ENCODE measurements at places on chromosomes 12 and 14.

DNA sequence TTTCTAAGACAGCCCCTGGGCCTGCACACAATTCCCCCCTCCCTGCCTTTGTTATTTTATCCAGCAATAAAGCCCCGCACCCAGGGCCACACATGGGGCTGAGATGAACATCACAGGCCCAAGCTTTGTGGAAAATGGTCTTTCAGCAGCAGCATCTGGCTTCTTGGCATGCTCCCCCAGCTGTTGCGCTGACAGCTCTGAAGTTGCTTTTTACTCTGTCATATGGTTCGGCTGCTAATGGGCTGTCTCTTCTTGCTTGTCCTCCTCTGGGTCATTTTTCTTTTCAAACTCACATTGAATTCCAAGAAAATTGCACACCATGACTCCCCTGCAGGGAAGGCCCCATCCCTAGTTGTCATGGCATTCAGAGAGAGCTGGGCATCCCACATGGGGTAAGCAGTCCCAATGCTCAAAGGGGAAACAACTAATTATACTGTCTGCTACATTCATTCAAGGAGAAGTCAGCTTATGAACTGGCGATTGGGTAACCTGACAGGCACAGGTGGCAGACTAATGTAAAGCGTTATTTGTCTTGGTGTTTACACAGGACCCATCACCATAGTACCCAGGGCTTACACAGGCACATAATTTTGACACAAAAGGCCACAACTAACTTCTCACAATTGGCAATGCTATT is 74.0 kb upstream of the CDKN3 start:
- no peak for DNase-seq

GRCh38 chr12:110062241-110062640 is 13.9 kb upstream of the C12orf76 start:
- DNase-seq: no peak

GRCh38 chr14:24370748-24371147 is 2.8 kb downstream of the NFATC4 start:
- DNase-seq: no peak

GRCh38 chr12:42985506-42985905 is 396.0 kb upstream of the PRICKLE1 start:
- no peak for DNase-seq

- no peak for DNase-seq
Measured at GRCh38 chr14:100256339-100256895, 17.5 kb downstream of the YY1 start.

GRCh38 chr12:80241576-80242273 is 142.4 kb downstream of the OTOGL start:
- no peak for DNase-seq

DNA sequence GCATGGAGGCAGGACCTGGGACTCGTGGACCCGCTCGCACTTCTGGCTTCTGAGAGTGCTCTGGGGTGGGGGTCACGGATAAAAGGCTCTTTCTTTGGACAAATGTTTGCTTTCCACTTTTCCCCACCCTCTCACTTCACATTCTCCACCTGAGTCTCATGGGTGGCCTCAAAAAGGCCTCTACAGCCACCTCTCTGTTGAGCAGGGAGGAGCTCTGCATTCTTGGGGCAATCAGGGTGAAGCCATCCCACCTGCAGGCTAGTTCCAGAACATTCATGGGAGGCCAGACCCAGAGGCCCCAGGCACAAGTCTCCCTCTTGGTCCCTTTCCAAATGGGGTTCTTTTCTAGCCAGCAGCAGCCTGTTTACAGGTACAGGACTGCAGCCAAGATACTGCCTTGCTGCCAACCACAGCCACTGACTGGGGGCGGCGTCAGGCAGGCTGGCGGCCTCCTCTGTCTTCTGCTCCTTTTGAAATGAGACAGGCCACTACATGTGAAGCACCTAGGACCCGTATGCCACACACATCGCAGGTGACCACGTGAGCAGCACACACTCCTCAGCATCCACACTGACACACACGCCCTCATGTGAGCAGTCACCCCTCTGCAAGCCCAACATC is 18.2 kb upstream of the CEBPE start:
- DNase-seq: no peak

DNA sequence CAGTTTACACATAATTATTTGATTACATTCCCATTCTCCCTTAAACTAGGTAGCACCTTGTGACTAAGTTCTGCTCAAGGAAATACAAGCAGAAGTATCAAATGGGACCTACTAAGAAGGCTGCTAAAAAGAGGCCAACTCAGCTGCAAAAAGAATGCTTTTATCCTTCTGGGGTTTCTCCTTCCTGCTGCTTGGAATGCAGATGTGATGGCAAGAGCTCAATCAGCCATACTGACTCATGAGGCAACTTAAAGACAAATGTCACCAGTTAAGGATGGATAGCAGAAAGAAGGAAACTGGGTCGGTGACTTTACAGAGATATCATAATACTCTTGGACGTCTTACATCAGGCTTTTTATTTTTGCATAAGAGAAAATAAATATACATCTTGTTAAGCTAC is 38.0 kb upstream of the RAP1B start:
- no peak for DNase-seq

GRCh38 chr12:96456265-96456974 is 33.0 kb upstream of the CFAP54 start:
- no peak for DNase-seq

DNA sequence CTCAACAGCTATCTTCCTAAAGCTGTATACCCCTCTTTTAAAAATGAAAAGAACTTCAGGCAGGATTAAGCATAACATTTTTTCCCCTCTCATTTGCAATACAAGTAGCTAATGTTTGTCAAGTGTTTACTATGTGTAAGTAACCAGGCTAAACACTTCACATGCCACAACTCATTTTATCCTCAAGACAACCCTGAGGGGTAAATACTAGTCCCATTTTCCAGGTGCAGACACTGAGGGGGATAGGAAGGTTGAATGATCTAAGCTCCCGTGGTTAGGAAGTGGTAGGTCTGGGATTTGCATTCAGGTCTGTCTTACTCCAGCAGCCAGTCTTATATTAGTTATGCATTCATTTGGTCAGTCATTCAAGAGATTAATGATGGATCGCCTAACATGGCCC is 70.7 kb downstream of the ANO6 start:
- DNase-seq: no peak

- DNase-seq: no peak
Measured at GRCh38 chr12:59850268-59850667, 254.4 kb downstream of the SLC16A7 start.

GRCh38 chr12:7021956-7022355 is 3.7 kb upstream of the LPCAT3 start:
- DNase-seq: no peak

Measured in left cardiac atrium (tissue), 4 donors.